ENCODE measurements at places on chromosomes 7 and 10.

DNA sequence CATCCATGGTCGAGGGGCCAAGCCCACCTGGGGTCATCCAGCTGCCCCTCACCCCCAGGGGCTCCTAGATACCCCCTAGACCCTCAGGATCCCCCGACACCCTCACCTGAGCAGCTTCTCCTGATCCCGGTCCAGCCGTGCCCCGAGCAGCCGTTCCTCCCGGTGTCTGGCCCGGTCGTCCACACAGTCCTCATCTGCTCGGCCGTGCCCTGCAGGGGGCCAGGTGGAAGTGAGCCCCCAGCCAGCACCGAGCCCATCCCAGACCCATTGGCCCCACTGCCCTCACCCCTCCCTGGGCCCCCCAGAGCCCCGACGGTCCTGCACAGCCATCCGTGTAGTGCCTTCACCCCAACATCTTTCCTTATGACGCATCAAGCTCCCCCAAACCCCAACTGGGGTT lies 45.8 kb downstream of the TNRC18 start:
- no peak for DNase-seq

DNA sequence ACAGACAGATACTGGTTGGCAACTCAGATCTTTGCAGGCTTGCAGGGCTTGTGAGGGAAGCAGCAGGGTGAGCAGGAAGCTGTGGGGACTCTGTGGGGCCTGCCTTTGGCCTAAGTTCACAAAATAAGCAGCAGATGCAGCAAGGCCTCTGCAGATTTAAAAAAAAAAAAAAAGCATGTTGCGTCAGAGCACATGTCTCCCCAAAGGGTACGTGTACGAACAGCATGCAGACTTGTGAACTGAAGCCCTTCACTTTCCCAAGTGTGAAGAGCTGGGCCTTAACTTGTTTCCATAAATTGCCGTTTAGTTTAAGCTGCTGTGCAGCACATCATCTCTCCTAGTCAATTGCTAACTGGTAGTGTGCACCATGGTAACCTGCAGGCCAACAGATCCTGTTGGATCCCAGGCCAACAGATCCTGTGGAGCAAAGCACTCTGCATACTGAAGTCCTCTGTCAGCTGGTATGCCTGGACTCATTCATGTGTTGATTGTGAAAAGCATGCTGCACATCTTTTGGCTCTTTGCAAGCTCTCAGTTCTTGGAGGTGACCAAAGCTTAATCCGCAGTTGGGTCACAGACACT lies 10.8 kb upstream of the XPNPEP1 start:
- DNase-seq: no peak

DNA sequence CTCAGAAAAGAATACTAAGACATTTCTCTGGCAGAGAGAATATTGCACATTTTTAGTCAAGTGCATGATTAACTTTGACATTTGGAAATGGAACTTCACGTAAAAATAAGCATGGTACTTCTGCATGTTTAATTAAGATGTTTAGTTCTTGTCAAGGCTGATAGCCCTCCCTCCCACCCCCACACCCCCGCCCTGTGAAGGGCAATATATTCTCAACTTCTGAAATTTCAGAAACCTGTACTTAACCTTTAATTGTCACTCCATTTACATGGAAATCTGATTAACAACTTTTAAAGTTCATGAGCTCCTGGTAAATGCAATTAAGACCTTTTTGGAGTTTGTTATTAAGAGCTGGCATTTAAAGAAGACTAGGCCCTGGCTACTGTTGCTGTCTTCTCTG lies 205.8 kb downstream of the EXOC4 start:
- DNase-seq: no peak

DNA sequence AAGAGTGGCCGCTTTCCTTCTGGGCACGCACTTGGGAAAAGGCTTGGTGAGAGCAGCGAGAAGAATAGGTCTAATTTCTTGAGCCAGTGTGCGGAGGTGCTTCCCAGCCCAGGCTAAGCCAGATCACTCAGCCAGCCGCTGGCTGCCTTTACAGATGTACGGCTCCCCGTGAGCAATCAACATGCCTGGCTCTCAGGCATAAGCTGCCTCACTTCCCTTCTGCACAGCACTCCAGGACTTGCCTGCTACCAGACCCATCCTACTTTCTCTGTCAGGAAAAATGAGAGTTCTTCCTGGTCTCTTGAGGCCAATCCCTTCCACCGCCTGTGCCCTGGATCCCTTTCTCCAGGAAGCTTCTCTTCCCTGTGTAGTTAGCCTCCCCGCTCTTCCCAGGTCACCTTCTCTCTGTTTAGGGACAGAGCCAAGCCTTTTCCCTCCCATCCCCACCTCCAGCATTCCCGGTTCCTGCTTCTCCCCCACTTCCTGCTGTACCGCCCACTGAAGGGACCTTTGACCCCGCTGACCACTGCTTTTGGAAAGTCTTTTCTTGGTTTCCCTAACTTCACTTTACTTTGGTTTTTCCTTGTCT lies 1.1 kb upstream of the ACTR3C start:
- DNase-seq: no peak

DNA sequence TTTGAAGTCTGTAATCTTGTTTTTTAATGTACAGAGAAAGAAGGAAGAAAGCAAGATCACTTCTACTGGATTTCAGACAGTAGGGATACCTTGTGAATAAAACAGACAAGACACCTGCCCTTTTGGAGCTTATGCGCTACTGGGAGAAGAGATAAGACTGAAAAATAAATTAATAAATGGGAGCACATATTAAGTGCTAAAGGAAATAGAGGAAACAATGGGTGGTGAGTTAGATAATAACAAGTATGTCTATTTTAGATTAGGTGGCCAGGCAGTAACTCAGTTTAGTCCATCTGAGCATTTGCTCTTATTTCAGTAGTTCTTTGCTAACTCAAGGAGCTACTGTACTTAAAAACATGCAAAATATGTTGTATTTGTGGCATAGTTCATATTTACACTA lies 15.9 kb downstream of the MIOS start:
- DNase-seq: no peak

DNA sequence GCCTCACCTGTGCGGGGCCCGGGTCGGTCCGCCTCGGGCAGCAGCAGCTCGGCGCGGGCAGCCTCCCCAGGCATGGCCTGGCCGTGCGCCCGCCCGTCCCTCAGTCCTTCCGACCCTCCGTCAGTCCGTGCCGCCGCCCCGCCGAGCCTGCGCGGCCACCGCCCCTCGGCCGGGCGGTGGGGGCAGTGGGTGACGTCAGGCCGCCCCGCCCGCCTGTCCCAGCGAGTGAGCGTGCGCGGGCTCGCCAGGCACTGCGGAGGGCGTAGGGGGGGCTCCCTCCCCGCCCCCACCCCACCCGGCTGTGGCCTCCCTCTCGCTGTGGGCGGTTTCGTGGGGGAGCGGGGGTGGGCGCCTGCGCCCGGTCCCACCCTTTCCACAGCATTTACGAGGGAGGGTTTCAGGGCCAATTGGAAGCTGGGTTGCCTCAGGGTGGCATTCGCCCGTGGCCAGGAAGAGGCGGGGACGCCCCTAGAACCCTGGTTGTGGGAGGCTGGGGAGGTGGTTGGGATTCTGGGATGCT lies at the start of gene NACAD:
TSS of gene NACAD (minus strand) at position 149 of the 520 bp plus-strand sequence. CDS start at position 74, 75 bp downstream.
- DNase-seq: no peak

GRCh38 chr7:158093156-158093796 lies 494.3 kb downstream of the PTPRN2 start:
- DNase-seq: no peak

- no peak for DNase-seq
Observed at GRCh38 chr10:121138918-121139317, 287.8 kb downstream of the WDR11 start.

- DNase-seq: no peak
Observed at GRCh38 chr7:76122516-76123239, 74.8 kb downstream of the MDH2 start.

- no peak for DNase-seq
Observed at GRCh38 chr10:132134241-132135052, 52.3 kb upstream of the DPYSL4 start.

GRCh38 chr10:62692085-62692484 lies 112.4 kb upstream of the ADO start:
- no peak for DNase-seq

DNA sequence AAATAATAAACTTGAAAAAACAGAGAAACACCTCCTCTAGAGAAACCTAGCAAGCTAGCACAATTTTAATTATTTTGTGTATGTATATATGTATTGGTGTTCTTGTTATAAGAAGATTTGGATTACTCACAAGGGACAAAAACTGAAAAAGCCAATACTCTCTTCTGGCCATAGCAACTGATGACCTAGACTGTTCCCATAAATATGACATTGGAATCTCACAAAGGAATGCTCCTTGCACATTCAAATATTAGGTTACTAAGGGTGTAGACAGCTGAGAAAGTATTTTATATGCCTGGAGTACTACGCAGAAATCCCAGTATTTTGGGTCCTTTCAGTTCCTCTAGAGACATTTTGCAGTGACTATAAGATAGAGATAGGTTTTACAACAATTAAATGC lies 279.4 kb downstream of the FZD1 start:
- no peak for DNase-seq

GRCh38 chr10:2888403-2889004 lies 178.8 kb upstream of the PFKP start:
- DNase-seq: no peak

DNA sequence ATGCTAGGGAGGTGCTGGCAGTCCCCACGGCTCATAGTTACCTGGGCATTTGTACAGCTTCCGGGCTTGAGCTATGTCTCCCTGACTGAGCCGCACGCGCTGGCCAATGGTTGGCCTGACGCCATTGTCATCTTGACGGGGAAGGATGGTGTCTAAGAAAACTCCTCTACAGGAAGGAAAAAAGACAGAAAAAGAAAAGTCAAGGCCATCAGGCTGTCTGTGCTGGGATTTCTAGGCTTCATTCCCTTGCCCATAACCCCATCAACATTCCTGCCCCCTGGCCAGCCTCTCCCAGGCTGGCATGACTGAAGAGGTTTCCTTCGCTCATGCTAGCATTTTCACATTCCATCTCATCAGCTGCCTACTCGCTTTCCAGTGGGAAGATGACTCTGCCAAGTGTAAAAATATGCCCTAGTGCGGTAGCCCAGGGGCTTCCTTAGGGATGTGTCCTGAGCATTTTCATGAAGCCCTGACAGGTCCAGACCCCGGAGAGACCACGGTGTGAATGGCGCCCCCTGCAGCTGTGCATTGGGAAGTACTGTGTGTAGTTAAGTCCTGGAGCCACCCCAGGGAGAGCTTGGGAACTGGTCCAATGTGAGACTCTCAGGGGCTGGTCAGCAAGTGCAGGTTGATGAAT lies 54.5 kb upstream of the OPALIN start:
- no peak for DNase-seq

DNA sequence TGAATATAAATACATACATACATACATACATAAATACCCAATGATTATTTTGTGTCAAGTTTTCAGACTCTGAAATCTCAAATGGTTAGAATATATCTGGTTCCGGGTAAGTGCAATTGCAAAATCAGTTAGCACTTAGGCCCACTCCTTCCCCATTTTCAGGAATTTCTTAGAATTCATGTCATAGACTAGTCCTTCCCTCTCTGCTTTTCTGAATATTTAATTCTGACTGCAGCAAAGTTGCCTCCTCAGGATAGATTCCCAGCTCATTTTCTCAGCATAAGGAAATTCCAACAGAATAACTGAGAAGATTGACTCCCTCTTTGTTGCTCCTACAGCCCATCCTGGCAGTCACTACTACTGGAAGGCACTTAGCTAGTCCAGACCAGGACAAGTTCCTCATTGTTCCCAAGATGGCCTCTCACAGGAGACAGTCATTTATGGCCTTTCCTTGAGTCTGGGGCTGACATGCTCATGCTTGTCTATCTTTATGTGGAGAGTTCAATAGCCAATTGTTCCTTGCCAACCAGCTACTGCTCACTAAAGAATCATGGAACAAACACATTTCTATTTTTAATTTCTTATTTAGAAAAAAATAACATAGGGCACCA lies 142.9 kb upstream of the ITGB1 start:
- DNase-seq: no peak

DNA sequence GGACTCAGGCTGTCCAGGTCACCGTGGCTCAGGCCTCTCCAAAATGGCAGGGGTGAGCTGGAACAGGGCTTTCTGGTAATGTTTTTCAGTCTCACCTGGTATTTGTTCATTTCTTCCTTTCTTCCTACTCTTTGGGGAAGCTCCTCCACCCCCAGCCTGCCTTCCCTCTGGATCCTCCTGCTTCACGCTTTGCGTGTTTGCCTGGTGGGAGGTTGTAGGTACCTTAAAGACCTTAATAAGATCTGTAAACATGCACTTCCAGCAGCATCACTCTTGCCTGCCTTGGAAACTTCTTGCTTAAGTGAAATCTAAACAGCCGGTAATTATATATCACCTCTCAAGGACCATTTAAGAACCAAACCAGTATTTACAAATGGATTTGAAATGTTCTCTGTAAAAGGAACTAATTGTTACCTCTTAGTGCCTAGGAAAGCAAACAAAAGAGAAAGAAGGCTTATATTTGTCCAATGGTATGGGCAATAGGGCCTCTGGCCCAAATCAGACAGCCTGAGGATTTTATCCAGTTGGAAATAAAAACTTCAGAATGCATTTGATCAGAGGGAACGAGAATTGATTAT lies 339.9 kb downstream of the CCSER2 start:
- no peak for DNase-seq

- no peak for DNase-seq
Observed at GRCh38 chr10:77264107-77264506, 373.5 kb downstream of the KCNMA1 start.

DNA sequence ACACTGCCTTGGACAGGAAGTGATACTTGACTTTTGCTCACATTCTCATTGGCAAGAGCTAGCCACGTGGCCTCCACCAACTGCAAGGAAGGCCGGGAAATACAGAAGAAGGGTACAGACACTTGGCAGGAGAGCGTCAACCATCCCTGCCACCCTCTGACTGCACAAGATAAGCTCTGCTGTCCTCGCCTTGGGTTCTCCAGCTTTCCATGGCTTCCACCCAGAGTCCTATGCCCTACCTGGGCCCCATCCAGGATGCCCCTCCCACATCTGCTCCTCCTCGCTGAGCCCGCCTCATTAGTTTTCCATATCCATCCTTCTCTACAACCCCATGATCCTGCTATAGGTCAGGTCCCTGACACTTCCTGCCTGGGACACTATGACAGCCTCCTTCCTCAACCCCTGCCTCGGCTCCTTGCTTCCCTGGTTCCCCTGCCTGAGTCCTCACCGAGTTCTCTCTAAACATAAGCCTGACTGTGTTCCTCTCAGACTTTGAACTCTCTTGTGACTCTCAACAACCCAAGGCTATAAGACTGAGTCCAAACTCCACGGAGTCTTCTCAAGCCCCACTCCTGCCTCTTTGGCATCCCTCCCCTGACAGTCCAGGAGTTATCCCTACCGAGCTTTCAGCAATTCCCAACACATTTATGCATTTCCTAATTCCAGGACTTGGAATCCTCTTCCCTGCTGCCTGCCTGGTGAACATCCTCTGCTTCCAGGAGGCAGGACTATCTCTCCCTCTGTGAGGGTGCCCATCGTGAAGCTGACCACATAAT lies 23.2 kb upstream of the GDF10 start:
- DNase-seq: no peak

Measured in neuronal stem cell (in vitro differentiated cells).